Activated CD8-positive, alpha-beta memory T cell treated with anti-CD3 and anti-CD28 coated beads for 1 hour (primary cell): ENCODE measurements at places on chromosomes 11 and 22.

DNA sequence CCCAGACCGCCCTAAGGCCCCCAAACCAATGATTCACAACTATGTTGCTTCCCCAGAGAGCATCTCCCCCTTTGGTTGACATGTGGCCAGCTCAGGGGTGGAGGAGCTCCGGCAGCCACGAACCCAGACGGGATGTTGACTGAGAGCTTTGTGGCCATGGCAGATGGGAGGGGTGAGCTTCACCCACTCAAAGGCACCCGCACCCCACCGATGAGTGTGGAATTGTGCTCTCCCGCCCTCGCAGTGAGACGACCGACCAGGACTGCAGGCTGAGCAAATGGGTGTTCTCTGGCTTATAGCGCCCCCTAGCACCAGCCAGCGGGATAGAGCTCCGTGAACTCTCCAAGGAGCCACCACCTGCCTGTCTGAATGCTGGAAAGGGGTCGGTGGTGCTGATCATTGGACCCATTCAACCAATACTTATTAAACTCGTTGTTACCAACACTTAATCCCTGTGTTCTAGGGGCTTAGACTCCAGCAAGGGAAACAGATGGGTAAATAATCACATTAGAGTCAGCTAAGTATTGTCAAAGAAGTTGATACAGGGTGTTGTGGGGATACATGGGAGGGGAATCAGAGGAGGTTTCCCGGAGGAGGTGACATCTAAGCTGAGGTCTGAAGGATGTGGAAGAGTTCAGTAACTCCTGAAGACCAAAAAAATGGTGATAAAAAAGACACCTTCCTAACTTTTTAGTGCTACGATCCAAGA, 4.5 kb upstream of the TIMP3 start:
- DNase-seq, result peak; percentile 20

- no peak for DNase-seq
Observed at GRCh38 chr22:43852573-43853327, 9.6 kb downstream of the SULT4A1 start.

DNA sequence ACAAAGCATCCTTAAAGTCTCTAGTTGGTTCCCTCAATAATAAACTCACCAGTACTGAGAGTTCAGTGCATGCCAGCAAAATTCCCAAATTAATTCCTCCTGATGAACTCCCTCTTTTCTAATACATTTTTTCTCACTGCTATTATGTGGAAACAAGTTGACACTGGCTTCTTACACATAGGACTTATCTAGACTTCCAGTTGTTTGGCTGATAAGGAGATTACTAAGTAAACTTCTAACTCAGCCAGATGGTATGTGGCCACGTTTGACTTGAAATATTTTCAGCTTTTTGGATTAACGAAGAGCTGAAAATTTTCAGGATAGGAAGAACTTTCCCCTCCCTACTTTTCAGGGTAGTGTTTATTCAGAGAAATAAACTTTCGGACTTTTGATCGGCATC, 1154.2 kb upstream of the TENM4 start:
- no peak for DNase-seq

GRCh38 chr11:81644239-81644840, 1089.3 kb downstream of the FAM181B start:
- no peak for DNase-seq

GRCh38 chr11:18987454-18988231, 48.4 kb upstream of the MRGPRX1 start:
- no peak for DNase-seq

GRCh38 chr11:19984048-19984742, 176.1 kb downstream of the DBX1 start:
- no peak for DNase-seq

DNA sequence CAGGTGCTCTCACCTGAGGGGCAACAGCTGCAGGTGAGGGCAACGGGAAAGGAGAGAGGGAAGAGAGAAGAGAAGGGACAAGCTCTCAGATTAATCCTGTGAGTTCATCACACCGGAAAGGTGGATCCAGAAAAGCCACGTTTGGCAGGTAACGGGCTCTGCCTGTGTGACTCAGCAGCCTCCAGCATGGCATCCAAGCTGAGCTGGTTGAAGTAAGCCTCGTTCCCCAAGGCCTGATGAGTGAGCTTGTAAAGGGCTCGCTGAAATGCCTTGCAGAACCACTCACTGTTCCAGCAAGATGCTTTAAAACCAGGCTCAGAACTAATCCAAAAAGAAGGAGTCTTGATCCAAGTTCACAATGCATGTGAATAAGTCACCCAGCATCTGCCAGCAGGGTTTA, 206.9 kb upstream of the TMEM45B start:
- DNase-seq, result no peak

DNA sequence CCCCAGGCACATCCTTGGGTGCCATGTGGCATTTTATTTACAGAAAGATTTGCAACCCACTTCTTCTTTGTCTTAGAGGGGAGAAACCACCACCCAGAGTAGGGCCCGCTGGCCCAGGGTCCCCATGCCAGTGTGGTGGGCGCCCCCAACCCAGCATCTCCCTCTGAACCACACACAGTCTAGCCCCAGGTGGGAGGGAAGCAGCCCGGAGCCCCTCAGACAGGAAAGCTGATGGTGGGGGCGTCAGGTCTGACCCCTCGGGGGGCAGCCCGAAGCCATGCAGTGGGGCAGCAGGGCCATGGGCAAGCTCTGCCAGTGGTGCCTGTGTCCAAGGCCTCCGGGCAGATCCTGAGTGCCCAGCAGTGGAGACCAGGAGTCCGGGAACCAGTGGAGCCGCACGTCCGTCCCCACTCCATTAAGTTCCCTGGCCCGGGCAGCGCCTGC, 11.7 kb downstream of the TRPM5 start:
- DNase-seq, result no peak

DNA sequence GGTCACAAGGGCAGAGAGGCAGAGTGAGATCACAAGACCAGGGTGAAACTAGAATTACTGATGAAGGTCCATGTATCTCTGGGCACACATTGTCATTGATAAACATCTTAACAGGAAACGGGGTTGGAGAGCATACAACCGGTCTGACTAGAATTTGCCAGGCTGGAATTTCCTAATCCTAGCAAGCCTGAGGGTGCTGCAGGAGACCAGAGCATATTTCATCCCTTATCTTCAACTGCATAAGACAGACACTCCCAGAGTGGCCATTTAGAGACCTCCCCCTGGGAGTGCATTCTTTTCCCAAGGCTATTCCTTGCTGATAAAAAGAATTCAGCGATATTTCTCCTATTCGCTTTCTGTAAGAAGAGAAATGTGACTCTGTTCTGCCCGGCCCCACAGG, 84.6 kb upstream of the IZUMO1R start:
- DNase-seq, result no peak

- DNase-seq, result no peak
Observed at GRCh38 chr11:33835143-33835878, 56.6 kb downstream of the LMO2 start.

DNA sequence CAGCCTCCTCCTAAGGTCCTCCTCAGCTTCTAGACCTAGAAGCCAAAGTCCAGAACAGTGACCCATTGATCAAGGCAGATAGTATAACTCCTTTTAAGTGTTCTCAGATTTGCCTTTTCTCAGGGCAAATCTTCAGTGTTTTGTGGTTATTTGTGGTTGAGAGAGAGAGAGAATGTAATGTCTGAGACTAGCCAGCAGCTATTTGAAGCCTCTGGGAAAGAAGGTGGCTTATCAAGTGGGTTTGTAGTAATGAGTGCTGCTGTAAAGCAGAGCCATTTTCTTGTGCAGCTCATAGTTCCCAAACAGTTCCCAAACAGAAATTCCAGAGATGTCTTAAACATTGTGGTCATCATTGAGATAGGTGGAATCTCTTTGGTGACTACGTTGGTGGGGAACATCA, 89.5 kb downstream of the RNF169 start:
- no peak for DNase-seq

- DNase-seq, result no peak
Observed at GRCh38 chr11:72039031-72039855, 40.5 kb downstream of the IL18BP start.

DNA sequence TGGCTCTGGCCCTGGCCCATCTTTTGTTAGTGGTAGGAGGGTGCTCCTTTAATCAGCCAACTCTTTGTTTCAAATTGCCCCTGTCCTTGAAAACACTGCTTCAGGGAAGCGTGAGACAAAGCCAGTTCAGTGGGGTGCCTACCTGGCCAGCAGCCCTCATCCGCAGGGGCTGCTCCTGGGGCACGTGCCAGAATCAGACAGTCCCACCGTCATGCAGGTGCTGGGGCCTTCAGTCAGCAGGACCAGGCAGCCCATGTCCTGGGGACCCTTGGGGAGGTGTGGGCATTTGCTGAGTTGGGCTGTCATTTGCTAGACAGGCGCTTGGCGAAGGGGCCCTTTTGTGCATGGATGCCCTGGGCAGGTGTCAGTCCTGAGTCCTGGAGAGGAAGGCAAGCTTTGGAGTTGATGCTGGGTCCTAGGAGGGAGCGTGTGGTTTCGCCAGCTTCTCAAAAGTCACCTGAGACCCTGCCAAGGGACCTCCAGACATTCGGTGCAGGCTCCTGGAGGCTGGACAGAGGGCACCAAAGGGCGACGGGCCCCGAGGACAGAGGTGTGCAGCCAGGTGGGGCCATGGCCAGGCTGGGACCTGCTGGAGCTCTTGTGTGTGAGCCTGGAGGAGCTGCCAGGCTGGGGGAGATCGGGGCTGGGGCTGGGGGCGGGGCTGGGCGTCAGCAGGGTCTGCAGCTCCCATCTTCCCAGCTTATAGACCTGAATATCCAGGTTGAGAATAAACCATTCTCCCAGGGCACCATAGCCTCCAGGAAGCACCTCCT, 15.0 kb upstream of the RTN4R start:
- no peak for DNase-seq

DNA sequence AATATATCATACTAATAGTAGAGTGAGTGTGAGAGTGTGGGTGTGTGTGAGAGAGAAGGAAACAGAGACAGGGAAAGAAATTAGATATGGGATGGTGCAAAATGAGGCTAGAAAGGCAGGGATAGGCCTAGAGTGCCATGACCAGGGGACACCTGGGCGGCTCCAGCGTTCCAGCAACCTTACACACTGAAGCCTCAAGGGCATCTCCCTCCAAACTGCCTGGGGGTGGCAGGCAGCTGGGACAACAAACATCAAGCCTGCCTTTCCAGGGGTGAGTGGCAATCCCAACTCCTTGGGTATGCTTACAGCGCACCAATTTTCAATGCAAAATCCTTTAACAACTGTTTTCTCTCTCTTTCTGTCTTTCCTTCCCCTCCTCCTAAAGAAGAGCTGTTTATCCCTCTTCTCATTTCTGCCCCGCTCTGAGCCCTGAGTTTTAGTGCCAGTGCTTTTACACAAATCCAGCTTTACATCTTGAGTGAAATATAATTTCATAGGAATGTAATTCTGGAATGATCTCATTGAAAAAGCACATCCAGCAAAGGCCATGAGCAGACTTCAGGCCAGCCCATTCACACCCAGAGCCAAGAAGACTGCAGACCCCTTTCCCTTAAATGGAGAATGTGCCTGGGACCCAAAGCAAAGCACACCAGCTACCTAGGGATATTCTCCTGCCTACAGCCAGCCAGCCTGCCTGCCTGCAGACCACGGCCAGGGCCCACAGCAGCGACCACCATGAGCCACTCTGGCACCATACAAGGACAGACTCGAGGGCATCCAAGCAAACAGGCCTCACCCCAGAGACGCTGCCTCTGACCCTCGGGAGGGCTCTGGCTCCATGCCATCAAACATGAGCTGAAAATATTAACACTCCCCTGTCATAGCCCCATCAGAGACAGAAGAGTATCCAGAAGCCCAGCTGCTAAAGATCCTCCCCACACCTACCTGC, 90.3 kb downstream of the RPL27A start:
- no peak for DNase-seq

- DNase-seq, result no peak
Observed at GRCh38 chr11:16395601-16396000, 39.3 kb upstream of the SOX6 start.

- no peak for DNase-seq
Observed at GRCh38 chr11:71442880-71443279, 5.3 kb downstream of the DHCR7 start.

GRCh38 chr11:107174856-107175255, 156.6 kb upstream of the GUCY1A2 start:
- no peak for DNase-seq

DNA sequence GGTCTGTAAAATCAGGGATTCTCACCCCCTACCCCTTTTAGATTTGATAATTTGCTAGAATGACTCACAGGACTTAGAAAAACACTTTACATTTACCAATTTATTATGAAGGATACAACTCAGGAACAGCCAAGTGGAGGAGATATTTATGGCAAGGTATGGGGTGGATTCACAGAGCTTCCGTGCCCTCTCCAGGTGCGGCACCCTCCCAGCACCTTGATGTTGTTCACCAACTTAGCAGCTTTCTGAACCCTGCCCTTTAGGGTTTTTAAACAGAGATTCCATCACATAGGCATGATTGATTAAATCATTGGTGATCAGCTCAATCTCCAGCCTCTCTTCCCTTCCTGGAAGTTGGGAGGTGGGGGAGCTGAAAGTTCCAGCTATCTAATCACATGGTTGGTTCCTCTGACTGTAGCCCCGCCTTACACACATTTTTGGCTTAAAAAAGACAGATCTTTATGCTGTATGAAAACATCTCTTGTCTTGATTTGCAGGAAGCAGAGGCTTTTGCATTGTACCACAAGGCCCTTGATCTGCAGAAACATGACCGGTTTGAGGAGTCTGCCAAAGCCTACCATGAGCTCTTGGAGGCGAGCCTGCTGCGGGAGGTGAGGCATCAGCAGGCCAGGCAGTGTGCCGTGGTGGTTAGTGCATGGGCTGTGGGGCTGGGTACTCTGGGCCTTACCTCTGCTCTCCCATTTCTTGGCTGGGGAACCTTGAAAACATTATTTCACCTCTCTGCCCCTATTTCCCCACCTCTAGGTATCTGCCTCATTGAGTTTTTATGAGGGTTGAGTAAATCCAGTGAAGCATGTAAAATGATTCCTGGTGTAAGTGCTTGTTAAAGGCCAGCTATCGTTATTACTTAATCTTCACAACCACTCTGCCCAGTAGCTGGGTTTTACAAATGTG, 27.0 kb downstream of the CABIN1 start:
- DNase-seq, result peak; percentile 9

DNA sequence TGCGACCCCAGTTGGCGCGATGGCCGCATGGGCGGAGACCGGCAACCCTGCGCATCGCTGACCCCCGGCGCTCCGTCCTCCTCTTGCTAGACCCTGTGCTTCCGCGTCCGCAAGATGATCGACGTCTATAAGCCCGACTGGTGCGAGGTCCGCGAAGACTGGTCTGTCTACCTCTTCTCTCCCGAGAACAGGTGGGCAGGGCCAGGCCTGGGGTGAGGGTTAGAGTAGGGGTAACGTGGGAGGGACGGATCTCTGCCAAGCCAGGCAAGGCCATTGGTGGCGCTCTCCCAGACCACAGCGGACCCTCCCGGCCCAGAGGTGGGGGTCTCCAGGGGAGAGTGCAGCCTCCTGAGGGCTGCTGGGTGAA, 92.1 kb downstream of the CACNA1I start:
- DNase-seq, result no peak

- DNase-seq, result no peak
Observed at GRCh38 chr11:113567097-113567496, 91.9 kb upstream of the DRD2 start.
